Common myeloid progenitor, CD34-positive (primary cell): ENCODE measurements at places on chromosomes 1 and 21.

DNA sequence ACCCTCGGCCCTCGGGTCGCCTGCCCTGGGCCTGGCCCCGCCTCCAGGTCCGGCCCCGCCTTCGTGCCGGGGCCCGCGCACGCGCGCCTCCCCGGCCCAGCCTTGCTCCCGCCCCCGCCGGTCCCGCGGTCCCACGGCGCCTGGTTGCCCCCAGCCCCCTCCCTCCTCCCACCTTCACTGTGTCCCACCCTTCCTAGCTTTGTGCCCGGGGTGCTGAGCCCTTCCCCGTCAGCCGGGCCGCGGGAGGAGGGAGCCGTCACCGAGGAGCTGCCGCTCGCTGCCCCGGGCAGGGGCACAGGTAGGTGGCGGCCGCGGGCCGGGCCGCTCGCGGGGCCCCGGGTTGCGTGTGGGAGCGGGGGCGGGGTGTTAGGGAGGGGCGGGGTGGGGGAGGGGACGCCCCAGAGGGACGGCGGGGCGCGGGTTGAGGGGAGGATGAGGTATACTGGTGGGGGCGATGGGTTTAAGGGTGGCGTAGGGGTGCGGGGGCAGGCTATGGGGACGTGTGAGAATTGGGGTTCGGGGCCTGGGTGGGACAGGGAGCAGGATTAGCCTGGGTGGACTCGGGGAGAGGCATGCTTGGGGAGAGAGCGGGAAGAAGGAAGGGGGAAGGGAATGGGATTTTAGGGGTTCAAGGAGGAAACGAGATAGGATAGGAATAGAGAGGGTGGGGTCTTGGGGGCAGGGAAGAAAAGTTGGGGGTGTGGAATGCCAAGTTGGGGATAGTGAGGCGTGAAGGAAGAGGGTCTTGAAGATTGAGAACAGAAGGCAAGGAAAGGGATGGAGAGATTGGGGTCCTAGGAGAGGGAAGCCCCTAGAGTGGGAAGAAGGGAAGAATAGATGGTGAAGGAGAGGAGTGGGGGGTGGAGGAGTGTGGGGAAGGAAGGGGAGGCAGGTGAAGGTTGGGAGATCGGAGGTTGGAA, at the start of gene LRRC42:
Gene LRRC42 (plus strand): TSS at position 99 of the 920 bp plus-strand sequence. CDS start 5,650 bp downstream, outside the sequence.
- DNase-seq = no peak
- H3K4me1 ChIP-seq = peaks cover 25% of the 10 kb centered on the region
- H3K27ac ChIP-seq = peak within 1 kb of the TSS; percentile 75
- no peaks in the 10 kb centered on the region for H3K27me3 ChIP-seq
- peak within 1 kb of the TSS; percentile 81 for H3K4me3 ChIP-seq
- peaks cover 19% of the 10 kb centered on the region for H3K36me3 ChIP-seq

DNA sequence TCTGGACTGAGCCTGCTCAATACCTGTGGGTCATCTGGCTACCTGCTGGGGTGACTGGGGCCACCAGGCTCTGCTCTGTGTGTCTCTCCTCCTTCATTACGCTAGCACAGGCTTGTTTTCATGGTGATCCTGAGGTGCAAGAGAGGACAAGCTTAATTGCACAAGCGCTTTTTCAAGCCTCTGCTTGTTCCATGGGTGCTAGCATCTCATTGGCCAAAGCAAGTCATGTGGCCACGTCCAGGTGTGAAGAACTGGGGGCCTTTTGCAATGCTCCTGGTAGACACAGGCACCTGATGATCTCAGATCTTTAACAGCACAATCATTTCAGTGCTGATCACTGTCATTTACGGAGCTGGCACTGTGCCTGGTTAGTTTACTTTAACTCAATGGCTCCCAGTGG, 114.6 kb downstream of the KAZN start:
- H3K36me3 ChIP-seq = no peaks in the 10 kb centered on the region
- no peaks in the 10 kb centered on the region for H3K4me1 ChIP-seq

DNA sequence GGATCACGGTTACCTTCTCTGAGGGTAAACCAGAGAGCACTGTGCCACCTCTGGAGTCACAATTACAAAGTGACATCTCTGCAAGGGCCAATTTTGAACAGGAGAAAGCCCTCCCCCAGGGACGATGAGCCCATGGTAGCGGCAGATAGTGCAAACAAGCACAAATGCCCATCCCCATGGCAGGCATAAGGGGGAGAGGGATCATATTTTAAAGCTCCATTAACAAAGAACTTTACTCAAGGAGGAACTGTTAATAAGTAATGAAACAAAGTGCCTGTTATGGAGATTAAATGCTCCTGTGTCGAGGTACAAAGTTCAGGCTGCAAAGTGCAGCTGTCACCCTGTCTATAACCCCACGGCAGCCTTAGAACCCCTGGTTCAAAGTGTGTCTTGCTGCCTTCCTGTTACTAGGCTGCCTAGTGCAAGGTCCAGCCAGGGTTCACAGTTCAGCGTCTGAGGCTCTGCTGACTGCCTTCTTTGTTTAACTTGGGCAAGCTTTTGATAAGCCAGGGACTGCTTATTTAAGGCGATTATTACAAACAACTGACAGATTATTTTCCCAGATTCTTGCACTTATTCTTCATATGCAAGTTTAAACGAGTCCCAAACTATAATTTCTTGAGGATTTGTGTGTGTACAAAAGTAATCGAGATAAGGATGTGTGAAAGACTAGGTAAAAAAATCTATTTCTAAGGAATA, 75.7 kb upstream of the NRIP1 start:
- no peak for DNase-seq
- H3K27me3 ChIP-seq = no peaks in the 10 kb centered on the region
- no peak overlapping the region for H3K27ac ChIP-seq
- H3K36me3 ChIP-seq = no peaks in the 10 kb centered on the region

DNA sequence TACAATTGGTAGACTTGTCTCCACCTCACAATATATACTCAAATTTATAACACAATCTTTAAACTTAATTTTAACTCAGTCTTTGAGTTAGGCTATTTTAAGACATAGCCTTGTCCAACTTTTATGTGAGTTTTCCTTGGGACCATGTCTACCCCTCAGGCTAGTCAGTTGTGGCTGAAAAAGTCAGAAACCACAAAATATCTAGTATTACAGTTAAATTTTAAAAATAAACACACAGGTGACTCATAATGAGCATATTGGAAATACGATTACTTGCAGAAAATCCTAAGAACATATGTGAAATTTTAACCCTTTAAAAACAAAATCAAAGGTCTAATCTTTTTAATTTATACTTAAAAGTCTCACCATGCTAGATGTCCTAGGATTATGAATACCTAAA, 4.8 kb upstream of the ASB17 start:
- no peaks in the 10 kb centered on the region for H3K27me3 ChIP-seq
- no peak for DNase-seq
- H3K36me3 ChIP-seq = no peaks in the 10 kb centered on the region

DNA sequence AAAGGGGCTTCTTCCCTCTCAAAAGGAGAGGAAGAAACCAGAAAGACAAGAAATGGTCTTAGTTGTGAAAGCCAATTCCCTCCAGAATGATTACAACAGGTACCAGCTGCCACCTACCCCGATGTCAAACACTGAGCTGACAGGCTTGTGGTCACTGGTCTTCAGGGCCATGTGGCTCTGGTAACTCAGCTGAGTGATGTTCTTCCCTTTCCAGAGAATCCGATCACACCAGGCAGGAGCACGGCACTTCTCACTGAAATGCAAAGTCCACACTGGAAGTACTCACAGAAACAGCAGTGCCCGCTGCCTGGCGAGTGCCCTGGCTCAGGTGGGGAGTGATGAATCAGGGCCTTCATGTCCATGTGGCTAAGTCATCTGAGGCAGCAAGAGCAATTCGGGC, 18.7 kb upstream of the MTF1 start:
- H3K27ac ChIP-seq = no peak overlapping the region
- H3K4me3 ChIP-seq = no peak overlapping the region
- H3K4me1 ChIP-seq = no peaks in the 10 kb centered on the region

- H3K4me1 ChIP-seq = peaks cover 10% of the 10 kb centered on the region
- H3K36me3 ChIP-seq = no peaks in the 10 kb centered on the region
- peaks cover 2% of the 10 kb centered on the region for H3K27me3 ChIP-seq
- no peak overlapping the region for H3K27ac ChIP-seq
- H3K4me3 ChIP-seq = no peak overlapping the region
- DNase-seq = no peak
Measured at GRCh38 chr1:230708631-230709580, 5.0 kb downstream of the AGT start.

GRCh38 chr1:12593621-12594066, 24.4 kb downstream of the DHRS3 start:
- peaks cover 15% of the 10 kb centered on the region for H3K4me1 ChIP-seq
- no peak for DNase-seq
- no peak overlapping the region for H3K4me3 ChIP-seq
- H3K27ac ChIP-seq = no peak overlapping the region
- H3K27me3 ChIP-seq = no peaks in the 10 kb centered on the region

GRCh38 chr1:228735871-228736586, 750 bp downstream of the RHOU start:
- H3K27ac ChIP-seq = no peak overlapping the region
- peak overlapping the region; percentile 67 for H3K4me3 ChIP-seq
- H3K4me1 ChIP-seq = peaks cover 17% of the 10 kb centered on the region
- H3K36me3 ChIP-seq = no peaks in the 10 kb centered on the region

GRCh38 chr1:108129999-108130398, 70.1 kb downstream of the SLC25A24 start:
- H3K27me3 ChIP-seq = no peaks in the 10 kb centered on the region
- peaks cover 20% of the 10 kb centered on the region for H3K4me1 ChIP-seq
- no peak overlapping the region for H3K4me3 ChIP-seq
- no peak for DNase-seq
- H3K27ac ChIP-seq = no peak overlapping the region
